ENCODE measurements at places on chromosomes 6 and 20.

GRCh38 chr6:15253203-15254022 lies 7.5 kb downstream of the JARID2 start:
- no peak for DNase-seq

DNA sequence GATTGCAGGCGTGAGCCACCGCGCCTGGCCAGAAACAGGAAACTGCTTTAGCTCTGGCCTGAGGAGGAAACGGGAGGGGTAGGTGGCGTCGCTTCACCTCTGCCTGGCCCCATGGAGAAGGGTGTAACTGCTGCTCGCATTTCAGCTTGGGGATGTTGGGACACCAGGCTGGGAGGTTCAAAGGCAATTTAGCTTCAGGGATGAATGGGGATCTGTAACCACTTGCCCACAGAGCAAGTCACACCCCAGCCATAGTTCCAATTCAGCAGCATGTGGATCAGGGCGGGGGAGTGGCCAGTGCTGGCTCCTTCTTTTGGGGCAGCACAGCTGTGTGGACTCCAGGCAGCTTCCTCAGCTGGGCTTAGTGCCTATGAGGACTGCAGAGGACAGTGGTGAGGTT lies 34.8 kb upstream of the NUP153 start:
- no peak for DNase-seq

GRCh38 chr6:168222115-168223043 lies 97.2 kb downstream of the DACT2 start:
- DNase-seq = no peak

- DNase-seq = no peak
These were observed 222.3 kb upstream of the SMLR1 start for GRCh38 chr6:130604841-130605399.

DNA sequence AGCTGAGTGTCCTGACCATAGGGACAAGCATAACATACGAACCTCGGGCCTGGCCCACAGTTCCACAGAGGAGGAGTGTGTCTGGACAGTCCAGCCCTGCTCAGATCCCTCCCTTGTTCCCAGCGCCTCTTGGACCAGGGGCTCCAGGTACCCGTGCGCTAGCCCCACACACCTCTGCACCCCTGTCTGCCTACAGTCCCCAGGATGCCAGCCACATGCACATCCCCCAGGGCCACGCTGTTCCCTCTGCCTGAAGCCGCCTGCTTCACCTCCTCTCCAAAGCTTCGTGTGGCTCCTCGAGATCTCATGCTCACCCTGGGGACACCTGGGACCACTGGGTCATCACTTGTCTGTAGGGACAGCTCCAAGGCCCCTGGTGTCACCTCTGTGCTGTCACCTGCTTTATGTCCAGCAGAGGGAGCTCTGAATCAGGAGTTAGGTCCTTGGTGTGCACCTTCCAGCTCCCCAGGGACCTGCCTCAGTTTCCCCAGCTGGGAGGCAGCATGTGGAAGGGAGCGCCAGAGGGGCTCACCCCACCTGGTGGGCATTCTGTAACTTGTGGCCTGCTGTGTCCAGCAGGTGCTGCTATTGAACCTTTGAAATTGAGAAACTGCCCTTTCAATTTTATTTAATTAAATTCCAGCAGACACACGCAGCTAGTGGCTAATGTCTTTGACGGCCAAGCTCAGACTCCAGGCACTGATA lies 7.3 kb upstream of the YTHDF1 start:
- DNase-seq = peak; percentile 38

DNA sequence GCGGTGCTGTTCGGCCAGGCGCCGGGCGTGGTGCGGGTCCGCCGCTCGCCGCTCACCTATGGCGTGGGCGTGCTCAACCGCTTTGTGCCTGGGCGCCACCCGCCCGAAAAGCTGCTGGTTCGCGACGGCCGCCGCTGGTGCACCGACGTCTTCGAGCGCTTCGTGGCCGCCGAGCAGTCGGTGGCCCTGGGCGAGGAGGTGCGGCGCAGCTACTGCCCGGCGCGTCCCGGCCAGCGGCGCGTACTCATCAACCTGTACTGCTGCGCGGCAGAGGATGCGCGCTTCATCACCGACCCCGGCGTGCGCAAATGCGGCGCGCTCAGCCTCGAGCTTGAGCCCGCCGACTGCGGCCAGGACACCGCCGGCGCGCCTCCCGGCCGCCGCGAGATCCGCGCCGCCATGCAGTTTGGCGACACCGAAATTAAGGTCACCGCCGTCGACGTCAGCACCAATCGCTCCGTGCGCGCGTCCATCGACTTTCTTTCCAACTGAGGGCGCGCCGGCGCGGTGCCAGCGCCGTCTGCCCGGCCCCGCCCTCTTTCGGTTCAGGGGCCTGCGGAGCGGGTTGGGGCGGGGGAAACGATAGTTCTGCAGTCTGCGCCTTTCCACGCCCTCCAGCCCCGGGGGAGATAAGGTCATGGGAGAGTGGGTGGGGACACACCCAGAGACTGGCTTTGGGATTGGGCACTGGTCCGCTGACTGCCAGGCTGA lies 15.7 kb downstream of the ADISSP start:
- DNase-seq = no peak

- no peak for DNase-seq
These were observed 412.4 kb downstream of the ARHGAP18 start for GRCh38 chr6:129297592-129297991.

DNA sequence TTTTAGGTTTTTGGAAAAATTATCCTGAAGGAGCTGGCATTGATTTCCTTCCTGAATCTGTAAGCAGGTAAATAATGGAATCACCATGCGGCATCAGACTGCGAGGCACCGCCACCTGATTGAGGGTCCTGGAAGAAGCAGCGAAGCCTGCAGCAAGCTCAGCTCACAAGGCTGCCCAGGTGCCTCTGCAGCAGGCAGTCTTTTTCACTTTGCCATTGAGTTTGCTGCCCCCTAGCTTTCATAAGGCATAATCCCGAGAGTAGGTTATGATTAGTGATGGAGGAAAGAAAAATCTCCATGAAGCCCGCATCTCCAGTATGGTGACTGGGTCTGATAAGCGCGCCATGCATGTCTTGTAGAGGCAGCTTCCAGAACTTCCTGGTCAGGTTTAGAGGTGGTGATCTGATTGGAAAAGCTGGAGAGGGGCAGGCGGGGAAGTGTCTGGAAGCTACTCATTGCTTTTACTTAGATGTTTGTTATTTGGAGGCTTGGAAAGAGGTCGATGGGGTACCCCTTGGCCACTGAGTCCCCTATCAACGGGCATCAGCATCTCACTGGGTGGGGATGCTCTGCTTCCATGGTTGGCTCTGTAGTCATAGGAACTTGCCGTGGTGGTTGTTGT lies 26.7 kb downstream of the IYD start:
- peak; percentile 33 for DNase-seq

GRCh38 chr6:169292338-169293124 lies 38.9 kb upstream of the THBS2 start:
- DNase-seq = peak; percentile 97

- no peak for DNase-seq
These were observed 88.9 kb downstream of the GINS1 start for GRCh38 chr20:25496165-25496967.

- no peak for DNase-seq
These were observed 311.2 kb downstream of the ARHGAP18 start for GRCh38 chr6:129398764-129399163.

- no peak for DNase-seq
These were observed 142.2 kb downstream of the MOXD1 start for GRCh38 chr6:132259070-132259469.

DNA sequence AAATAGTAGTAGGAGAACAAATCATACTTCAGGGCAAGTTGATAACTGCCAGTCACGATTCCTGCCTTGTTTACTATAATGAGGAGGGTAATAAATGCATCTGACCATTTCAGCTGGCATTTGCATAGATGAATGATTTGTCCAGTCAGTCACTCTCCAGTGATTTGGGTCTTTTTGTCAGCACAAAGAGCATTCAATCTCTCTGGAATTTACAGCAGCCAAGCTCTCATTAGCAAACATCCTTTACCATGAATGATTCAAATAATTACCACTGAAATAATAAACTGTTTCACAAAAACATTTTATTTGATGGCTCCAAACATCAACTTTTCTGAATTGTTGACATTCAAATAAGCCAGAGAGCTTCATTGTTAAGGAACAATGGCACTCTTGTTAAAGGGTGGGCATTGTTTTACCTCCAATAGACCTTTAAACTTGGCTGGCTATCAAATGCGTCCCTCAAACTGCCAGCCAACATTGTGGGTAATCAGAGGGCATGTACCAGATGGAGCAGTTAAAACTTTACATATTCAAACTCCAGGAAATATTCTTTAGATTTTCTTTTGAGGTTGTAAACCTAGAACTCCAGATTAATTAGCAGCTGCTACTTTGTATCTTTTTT lies 30.0 kb upstream of the FBXL4 start:
- no peak for DNase-seq

- DNase-seq = no peak
These were observed 53.8 kb downstream of the ABHD12 start for GRCh38 chr20:25336561-25337422.

- DNase-seq = no peak
These were observed 966 bp downstream of the CFAP206 start for GRCh38 chr6:87408721-87409155.

- DNase-seq = no peak
These were observed 625 bp upstream of the ECHDC1 start for GRCh38 chr6:127343809-127344659.

DNA sequence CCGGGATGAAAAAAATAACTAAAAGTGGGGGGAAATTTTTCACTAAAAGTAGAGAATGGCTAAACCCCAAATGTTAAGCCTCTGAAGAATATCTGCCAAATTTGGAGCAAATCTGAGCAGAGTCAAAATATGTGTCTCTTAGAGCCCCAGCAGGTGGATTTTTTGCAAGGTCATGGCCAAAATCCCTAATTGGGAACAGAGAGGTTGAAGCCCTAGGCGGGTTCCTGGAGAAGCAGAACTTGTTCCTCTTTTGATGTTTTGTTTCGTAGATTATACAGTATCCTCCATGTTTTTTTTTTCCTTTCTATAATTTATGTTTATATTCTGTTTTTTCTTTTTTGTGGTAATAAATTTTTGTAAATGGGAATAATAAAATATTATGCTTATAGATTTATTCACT lies 94.4 kb downstream of the PLCB4 start:
- DNase-seq = no peak

DNA sequence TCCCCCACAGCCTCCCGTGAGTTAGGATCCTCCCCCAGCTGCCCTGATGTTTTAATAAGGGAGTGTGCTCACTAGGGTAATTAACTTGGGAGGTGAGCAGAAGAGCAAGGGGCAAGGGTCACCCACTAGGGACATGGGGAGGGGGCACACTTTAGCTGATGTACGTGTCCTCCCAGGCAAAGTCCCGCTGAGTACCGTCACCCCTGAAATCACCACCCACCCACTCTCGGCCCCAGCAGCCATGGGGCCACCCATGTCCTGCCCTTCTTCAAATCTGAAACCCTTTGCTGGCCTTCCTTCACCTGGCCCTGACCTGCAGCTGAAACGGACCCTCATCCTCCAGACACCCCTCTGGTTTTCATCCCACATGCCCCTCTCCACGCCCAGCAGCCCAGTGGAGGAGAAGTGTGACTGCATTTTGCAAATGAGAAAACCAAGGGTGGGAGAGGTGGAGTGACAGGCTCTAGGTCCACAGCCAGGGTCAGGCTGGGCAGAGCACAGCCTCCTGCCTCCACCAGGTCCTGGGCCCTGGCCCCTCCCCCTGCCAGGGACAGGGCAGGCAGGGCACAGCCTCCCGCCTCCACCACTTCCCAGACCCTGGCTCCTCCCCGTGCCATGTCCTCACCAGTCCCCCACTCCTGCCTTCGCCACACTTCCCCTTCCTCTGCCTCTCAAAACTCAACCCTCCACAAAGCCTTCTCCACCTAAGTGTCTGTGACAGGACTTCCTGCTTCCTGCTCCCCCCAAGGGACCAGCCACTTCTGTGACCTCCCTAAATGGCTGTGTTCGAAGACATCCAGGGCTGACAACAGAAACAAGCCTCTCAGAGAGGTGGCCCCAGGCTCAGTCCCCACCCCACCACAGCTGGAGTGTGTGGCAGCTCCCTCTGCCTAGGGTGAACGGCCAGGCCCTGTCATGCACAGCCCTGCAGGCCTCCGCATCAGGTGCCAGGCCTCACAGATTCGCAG lies 15.1 kb downstream of the ACSS1 start:
- no peak for DNase-seq

GRCh38 chr6:14767226-14767625 lies 478.6 kb upstream of the JARID2 start:
- no peak for DNase-seq

- DNase-seq = no peak
These were observed 43.9 kb upstream of the QKI start for GRCh38 chr6:163370464-163371117.

- DNase-seq = no peak
These were observed 4.7 kb downstream of the MAPK14 start for GRCh38 chr6:36032261-36032660.

- DNase-seq = no peak
These were observed 186.9 kb downstream of the UTRN start for GRCh38 chr6:144471986-144472385.

Data from RCC 7860 (cell line).